Fibroblast of lung (primary cell): ENCODE measurements at places on chromosomes 16 and 17. TPM values are rescaled to one million over a fixed set of nuclear protein-coding genes. Genes with fewer than 3 reads are reported as not detected.

The ABAT gene
- 1.3 and 1.8 TPM in 2 replicates for total RNA-seq

The CDH8 gene
- total RNA-seq, result under 0.01 TPM in 1 of 2 replicates, not detected in the other

The VASN gene
- 57.0 and 79.4 TPM in 2 replicates for total RNA-seq

The KRTAP4-5 gene
- not detected in 2 replicates for total RNA-seq

The SLC35G3 gene
- not detected in 2 replicates for total RNA-seq

GRCh38 chr17:59387351-59388068, 56.1 kb downstream of the YPEL2 start:
- no peaks in the 10 kb centered on the region for H3K4me1 ChIP-seq
- peak; percentile 19 for DNase-seq
- no peaks in the 10 kb centered on the region for H3K36me3 ChIP-seq
- H3K4me3 ChIP-seq, result no peak overlapping the region
- H3K27me3 ChIP-seq, result no peaks in the 10 kb centered on the region
- H3K27ac ChIP-seq, result no peak overlapping the region

- no peak overlapping the region for H3K27ac ChIP-seq
- peaks cover 2% of the 10 kb centered on the region for H3K27me3 ChIP-seq
- DNase-seq, result no peak
- no peaks in the 10 kb centered on the region for H3K36me3 ChIP-seq
- no peaks in the 10 kb centered on the region for H3K4me1 ChIP-seq
These were observed 6.3 kb upstream of the WDR59 start for GRCh38 chr16:74991268-74991592.

DNA sequence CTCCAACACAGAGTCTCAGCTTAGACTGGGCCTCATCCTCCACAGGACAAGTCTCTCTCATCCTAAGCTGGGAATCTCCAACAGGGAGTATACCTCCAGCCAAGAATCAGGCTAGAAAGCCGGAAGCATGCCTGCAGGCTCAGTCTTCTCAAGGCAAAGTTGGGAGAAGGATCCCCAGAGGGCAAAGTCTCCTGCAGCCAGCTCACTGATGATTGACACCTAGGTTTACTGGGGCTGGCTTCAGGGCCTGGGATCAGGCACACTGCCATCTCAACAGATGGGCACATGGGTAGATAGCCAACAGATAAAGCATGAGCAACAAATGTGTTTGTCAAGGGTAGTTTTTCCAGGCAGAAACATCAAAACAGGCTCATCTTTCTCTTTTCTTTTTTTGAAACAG, 56.1 kb upstream of the TOX3 start:
- H3K36me3 ChIP-seq, result no peaks in the 10 kb centered on the region
- DNase-seq, result no peak
- H3K4me3 ChIP-seq, result no peak overlapping the region

- peak overlapping the region; percentile 40 for H3K27ac ChIP-seq
- peaks cover 4% of the 10 kb centered on the region for H3K4me1 ChIP-seq
- no peaks in the 10 kb centered on the region for H3K27me3 ChIP-seq
- DNase-seq, result peak; percentile 92
- peaks cover 3% of the 10 kb centered on the region for H3K36me3 ChIP-seq
- H3K4me3 ChIP-seq, result no peak overlapping the region
These were observed 24.8 kb downstream of the RAD51D start for GRCh38 chr17:35094902-35095301.

DNA sequence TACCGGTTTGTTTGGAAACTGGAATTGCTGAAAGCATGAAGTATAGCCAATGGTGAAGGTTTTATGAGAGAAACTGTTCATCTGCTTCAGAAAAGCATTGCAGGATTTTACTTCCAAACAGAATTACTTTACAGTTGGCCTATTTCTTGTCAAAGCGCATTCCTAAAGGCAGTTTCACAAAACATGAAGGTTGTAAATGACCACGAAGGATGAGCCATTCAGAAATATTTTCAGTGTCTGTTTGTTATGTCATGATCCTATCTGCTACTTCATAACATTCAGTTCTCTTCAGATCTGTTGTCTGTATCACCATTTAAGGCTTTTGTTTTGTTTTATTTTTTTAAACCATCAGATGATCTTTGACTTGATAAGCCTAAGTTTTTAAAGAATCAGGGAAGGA, 45.7 kb downstream of the AATF start:
- H3K4me3 ChIP-seq, result no peak overlapping the region
- no peak overlapping the region for H3K27ac ChIP-seq
- DNase-seq, result peak; percentile 56
- no peaks in the 10 kb centered on the region for H3K27me3 ChIP-seq
- H3K36me3 ChIP-seq, result peaks cover 1% of the 10 kb centered on the region

- no peaks in the 10 kb centered on the region for H3K36me3 ChIP-seq
- peak; percentile 19 for DNase-seq
- peaks cover 54% of the 10 kb centered on the region for H3K27me3 ChIP-seq
- no peak overlapping the region for H3K4me3 ChIP-seq
- no peak overlapping the region for H3K27ac ChIP-seq
- H3K4me1 ChIP-seq, result no peaks in the 10 kb centered on the region
These were observed 7.2 kb downstream of the GRIN2C start for GRCh38 chr17:74852237-74853047.

DNA sequence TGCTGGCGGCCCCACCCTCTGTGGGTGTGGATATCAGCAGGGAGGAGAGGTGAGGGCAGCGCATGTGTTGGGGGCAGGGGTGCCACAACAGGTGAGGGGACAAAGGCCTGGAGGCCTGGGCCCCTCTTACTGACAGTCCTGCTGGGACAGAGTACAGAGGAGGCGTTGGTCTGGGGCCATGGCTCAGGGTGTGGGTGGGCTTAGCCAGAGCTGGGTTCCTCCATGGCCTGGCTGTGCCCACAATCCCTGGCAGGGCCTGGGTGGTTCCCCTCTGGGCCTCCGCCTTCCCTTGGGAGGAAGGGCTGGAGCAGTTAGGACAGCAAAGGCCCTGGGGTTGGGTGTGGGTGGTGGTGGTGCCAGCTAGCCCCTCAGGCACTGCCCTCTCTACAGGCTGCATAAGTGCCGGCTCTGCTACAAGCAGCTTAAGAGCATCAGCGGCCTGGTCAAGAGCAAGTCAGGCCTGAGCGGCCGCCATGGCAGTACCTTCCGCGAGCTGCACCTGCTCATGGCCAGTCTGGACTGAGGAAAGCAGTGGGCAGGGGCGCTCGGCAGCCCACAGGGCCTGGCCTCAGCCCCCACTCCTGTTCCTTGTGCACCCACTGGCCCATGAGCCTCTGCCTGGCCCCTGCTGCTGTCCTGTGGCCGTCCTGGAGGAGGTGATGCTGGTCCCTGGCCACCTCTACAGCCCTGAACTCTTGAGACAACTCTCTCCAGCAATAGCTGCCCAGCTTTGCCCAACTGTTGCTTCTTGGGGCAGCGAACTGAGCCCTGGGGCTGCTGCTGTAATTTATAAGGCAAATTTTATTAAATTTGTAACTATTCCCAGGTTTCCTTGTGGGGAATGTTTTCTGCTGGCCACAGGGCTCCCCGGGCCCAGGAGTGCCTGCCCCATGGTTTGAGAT, 21.1 kb downstream of the KATNB1 start:
- no peak overlapping the region for H3K4me3 ChIP-seq
- no peak for DNase-seq
- H3K4me1 ChIP-seq, result no peaks in the 10 kb centered on the region
- peaks cover 17% of the 10 kb centered on the region for H3K36me3 ChIP-seq
- H3K27ac ChIP-seq, result no peak overlapping the region
- no peaks in the 10 kb centered on the region for H3K27me3 ChIP-seq

- peaks cover 33% of the 10 kb centered on the region for H3K4me1 ChIP-seq
- no peaks in the 10 kb centered on the region for H3K36me3 ChIP-seq
- H3K27me3 ChIP-seq, result no peaks in the 10 kb centered on the region
- H3K27ac ChIP-seq, result no peak overlapping the region
- DNase-seq, result peak; percentile 40
- no peak overlapping the region for H3K4me3 ChIP-seq
These were observed 7.3 kb upstream of the TSPOAP1 start for GRCh38 chr17:58335779-58336455.

DNA sequence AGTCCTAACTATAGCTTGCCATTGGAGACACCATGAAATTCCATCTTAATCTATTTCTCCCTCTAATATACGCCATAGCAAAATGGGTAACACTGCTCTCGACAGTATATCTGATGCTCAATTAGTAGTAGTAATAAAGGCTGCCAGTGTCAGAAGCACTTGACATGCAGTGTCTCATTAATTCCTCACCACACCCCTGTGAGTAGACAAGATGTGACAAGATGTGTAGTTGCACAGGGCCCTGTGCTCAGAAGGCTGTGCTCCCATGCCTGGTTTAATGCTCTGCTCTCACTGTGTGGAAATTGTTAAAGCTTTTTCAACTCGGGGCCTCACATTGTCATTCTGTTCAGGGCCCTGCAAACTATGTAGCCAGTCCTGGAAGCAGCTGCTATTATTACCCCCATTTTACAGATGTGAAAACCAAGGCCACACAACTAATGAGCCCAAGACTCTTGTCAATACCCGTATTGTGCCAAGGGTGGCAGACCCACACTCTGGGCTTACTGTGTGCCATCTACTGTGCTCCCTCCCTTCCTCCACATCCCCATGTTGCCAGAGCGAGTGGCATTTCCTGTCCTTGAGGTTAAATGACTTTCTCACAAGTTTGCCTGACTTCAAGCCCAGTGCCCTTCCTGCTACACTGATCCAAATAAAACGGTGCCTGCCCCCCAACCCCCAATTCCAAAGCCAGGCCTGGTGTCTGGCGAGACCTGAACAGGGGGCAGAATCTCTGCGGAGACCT, 287.3 kb upstream of the CCL2 start:
- H3K4me3 ChIP-seq, result no peak overlapping the region
- no peaks in the 10 kb centered on the region for H3K36me3 ChIP-seq
- no peaks in the 10 kb centered on the region for H3K4me1 ChIP-seq
- no peaks in the 10 kb centered on the region for H3K27me3 ChIP-seq

DNA sequence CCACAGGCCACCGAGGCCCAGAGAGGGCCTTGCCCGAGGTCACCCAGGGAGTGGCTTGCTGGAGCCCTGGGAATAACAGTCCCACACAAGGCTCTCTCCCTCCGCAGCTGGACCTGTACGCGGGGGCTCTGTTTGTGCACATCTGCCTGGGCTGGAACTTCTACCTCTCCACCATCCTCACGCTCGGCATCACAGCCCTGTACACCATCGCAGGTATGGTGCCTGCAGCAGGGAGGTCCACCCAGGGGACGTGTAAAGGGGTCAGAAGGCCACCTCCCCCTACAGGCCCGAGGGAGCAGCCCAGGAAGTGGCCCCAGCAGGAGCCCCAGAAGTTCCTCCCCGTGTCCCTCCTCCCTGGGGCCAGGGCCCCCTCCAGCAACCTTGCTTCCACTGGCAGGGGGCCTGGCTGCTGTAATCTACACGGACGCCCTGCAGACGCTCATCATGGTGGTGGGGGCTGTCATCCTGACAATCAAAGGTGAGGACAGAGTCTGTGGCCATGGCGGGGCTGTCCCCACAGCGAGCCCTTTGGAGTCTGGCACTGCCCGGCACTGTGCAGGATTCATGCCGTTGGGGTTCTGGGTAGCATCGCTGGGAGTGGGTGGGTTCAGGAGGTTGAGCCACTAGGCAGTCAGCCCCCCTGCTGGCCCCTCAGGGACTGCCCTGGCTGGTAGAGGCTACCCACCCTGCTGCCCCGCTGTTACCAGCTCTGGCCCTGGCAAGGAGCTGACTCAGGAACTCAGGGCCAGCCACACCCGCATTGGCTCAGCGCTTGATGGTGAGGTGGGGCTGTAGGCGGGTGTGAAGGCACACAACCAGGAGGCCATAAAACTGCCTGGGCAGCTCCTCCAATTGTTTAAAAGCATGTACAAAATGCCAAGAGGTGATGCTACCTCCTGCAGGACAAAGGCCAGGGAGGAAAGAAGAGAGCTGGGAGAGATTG, 17.3 kb downstream of the SLC5A10 start:
- no peak overlapping the region for H3K27ac ChIP-seq
- no peaks in the 10 kb centered on the region for H3K27me3 ChIP-seq
- DNase-seq, result peak; percentile 16
- no peak overlapping the region for H3K4me3 ChIP-seq

- H3K27ac ChIP-seq, result no peak overlapping the region
- no peaks in the 10 kb centered on the region for H3K27me3 ChIP-seq
- no peak overlapping the region for H3K4me3 ChIP-seq
- H3K4me1 ChIP-seq, result no peaks in the 10 kb centered on the region
- no peak for DNase-seq
These were observed 260.8 kb upstream of the ZFHX3 start for GRCh38 chr16:73308771-73309170.

DNA sequence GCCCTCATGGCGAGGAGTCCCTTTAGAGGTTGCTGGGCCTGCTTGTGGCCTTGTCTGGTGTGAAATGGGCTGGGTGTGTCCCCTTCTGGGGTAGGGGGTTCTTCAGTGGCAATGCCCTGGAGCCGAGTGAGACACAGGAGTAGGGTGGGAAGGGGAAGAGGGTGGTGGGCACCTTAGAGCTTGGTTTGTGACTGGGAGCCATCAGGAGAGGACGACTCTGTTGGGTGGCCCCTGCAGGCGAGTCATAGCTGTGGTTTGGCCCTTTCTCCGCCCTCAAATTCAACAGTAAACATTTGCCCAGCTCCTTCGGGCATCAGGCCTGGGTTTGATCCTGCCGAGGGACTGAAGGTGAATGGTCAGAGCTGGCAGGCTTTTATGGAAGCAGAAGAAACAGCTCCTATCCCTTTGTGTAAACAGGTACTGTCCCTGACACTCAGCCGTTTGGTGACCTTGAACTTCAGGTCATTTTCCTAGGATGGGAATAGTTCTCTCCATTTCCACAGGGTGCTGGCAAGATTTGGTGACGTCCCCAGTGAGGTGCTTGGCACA, 2.9 kb downstream of the E4F1 start:
- no peak overlapping the region for H3K4me3 ChIP-seq
- H3K27ac ChIP-seq, result peak overlapping the region; percentile 20
- peaks cover 2% of the 10 kb centered on the region for H3K4me1 ChIP-seq
- DNase-seq, result no peak
- no peaks in the 10 kb centered on the region for H3K27me3 ChIP-seq
